ENCODE measurements at places on chromosomes 13 and 19.

GRCh38 chr13:23736541-23736940, 152.7 kb downstream of the MIPEP start:
- no peak for DNase-seq

DNA sequence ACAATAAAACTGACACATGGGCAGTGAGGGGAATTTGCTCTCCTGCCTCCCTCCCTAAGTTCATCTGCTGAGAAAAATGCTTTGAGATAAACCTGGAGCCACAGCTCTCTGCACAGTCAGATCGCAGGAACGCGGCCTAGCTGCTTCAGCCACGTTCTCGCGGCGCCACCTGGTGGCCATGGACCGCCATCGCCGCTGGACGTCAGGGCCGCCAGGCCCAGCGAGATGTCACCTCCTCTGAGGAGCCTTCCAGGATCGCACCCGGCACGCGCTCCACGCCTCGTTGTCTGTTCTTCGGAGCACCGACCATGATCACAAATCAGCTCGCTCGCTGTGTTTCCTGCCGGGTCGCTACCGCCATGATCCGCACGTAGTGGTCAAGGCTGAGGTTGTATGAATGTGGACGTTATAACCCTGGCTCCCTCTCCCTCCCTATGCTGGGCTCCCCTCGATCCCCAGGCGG, 20.6 kb upstream of the USP29 start:
- no peak for DNase-seq

GRCh38 chr13:76820759-76821158, 65.4 kb downstream of the KCTD12 start:
- DNase-seq = no peak

DNA sequence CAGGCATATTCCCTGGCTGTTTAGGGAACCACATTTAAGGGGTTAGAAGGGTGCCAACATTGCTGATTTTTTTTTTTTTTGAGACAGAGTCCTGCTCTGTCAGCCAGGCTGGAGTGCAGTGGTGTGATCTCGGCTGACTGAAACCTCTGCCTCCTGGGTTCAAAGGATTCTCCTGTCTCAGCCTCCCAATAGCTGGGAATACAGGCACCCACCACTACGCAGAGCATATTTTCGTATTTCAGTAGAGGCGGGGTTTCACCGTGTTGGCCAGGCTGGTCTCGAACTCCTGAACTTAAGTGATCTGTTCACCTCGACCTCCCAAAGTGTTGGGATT, 7.8 kb upstream of the CRX start:
- DNase-seq = no peak

DNA sequence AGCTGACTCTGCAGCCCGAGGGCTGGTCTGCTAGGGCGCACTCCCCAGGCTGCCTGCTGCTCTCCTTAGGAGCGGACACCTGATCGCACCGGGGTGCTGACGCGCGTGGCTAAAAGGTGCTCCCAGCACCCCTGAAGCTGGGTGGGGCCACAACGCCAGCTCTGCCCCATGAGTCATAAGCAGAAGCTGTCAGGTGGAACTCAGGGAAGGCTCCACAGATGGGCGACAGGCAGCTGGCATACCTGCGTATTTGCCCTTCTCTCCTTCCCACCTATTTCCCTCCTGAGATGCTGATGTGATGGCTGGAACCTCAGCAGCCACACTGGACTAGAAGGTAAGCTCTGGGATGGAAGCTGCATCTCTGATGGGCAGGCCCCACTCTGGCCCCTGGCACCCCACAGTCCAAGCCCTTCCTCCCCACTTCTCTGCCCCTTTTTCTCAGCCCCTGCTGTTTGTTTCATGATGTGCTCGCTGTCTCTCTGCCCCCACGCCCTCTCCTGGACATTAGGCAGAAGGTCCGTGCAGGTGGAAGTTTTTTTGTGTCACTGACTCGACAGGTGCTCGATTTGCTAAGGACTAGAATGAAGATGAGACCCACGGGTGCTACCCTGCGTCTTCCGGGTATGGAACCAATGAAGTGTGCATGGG, 30.3 kb upstream of the CACTIN start:
- DNase-seq = no peak
